ENCODE measurements at places on chromosomes 7 and 10.

- DNase-seq: peak; percentile 45
Measured at GRCh38 chr7:116598278-116598677, 73.4 kb downstream of the CAV1 start.

DNA sequence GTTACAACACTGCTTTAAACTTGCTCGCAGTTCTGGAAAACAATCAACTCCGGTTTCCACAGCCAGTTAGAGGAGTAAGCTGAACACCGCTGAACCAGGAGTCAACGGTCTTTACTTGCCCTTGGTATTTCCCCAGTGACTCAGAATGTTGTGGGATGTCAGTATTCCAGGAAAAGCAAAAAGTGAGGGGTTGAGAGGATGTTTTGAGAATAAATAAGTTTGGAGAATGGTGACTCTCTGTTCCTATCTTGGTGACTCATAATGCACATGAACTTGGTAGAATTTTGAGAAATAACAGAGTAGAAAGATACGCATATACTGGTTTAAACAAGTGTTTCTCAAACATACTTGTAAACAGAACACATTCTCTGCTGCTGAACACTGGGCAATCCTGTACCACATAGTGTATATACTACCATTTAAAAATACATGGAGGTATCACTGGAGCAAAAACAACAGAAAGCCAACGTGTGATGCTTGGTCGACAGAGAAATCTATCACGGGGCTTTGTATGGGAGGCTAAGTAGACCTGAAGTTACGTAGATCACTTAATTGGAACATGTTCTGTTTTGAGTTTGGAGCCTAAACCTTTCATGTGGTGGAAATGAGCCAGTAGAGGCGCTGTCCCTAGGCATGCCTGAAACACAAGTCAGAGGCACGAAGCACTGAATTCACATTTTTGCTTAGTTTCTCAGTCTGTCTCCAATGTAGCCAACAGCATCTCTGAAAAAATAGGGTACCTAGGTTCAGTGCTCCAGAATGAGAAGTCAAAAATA, 534.3 kb downstream of the PARD3 start:
- peak; percentile 77 for DNase-seq

DNA sequence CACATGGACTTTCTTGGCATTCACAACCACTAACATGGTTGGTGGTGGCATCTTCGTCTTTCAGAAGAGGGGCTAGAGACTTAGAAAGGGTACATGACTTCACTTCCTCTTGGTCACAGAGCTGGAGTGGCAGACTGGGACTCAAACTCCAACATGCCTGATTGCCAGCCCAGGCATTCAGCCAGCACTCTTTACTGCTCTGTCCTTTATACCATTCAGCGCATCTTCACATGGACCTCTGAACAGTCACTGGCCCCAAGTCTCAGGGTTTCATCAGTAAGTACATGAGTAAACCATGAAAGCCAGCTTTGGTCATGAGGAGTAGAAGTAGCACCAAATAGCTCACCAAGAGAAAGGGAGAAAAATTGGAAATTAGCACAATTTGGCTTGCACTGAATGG, 148.4 kb upstream of the KLF14 start:
- no peak for DNase-seq

DNA sequence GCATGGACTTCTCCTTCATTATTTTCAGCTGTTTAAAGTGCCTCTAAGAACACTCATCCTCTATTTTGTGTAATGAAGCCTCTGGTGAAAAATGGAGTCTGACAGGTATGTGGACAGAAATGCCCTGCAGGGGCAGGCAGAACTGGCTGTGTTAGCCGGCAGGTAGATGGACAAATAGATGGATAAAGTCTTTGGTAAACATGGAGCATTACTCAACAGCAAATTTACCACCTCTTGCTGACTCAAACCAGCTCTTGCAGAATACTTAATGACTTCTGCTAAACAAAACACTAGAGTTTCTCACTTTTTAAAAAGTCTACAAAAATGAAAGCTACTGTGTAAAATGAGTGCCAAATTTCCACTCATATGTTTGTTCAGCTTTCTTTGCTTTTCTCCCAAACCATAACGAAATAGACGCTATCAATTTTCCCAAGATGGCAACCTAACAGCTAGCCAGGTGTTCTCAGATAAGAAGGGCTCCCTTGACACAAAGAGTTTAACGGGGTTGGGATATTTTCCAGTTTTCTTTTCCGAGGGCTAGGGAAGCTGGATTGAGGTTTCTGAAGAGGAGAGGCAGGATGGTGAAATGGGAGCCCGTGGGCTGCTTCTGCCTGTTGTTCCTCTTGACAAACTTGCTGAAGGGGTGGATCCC, 71.9 kb upstream of the HABP2 start:
- no peak for DNase-seq

GRCh38 chr7:93895859-93896600, 5.5 kb upstream of the TFPI2 start:
- DNase-seq: no peak

- no peak for DNase-seq
Measured at GRCh38 chr10:91713461-91714072, 80.7 kb upstream of the PPP1R3C start.

DNA sequence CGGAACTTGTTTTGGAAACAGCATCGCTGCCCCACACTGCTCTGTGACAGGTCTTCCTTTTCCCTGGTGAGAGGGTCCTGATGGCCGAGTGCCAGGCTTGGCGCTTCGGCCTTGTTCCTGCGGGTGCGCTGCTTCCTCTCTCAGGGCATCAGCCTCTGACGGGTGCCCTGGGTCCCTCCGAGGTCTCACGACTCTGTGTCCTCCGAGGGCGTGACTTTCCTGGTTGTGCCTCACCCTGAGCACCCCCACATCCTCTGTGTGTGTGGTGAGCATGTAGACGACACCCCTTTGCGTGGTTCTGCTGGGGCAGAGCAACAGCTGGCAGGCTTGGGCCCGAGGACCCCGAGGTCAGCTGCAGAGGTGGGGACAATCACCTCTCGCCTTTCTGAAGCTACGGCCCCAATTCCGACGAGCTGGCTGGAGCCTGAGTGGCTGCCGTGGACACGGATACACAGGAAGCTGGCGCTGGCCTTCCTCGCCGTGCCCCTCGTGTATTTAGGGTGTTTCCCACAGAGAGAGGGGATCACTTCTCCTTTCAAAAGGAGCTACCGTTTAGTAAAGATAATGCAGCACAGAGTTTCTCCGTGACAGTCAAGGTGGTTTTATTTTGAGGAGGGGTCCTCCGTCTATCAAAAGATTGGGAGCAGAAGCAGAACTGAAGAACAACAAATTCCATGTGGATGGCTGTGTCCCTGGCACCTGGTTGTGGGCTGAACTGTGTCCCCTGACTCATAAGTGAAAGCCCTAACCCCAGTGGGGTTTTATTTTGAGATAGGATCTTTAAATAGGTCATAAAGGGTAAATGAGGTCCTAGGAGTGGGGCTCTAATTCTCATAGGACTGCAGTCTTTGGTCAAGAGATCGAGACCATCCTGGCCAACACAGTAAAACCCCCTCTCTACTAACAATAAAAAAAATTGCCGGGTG, 36.2 kb upstream of the PITRM1 start:
- DNase-seq: no peak

DNA sequence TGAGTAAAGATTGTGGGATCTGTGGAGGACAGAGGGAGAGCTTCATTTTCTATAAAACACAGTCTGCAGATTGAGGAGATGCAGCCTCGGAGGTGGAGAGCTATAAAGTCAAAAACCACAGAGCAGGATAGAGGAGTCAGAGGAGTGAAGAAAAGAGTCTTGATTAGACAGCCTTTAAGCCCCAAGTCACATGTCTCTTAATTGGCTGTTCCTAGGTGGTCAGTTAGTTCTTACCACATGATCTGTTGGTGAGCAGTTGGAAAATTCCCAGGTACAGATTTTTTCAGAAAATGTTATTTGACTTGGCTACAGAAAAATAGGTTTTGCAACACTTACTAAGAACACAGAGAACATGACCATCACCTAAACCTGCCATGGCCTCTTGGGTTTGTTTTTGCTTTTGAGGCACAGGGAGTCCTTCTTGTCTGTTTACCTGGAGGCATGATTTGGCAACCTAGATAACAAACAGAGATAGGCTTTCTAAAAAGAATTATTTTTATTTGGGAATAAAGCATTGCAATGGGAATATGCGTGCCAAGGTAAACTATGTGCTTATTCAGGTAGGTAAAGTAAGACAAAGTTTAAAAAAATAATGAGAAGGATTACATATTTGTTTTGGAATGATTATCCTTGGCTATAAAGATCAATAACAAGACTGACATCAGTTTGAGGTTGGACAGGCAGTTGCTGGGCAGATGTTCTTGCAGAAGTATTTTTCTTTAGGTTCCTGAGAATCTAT, 604 bp upstream of the CYP3A43 start:
- DNase-seq: no peak

- no peak for DNase-seq
Measured at GRCh38 chr7:50594734-50595485, 29.7 kb upstream of the DDC start.

DNA sequence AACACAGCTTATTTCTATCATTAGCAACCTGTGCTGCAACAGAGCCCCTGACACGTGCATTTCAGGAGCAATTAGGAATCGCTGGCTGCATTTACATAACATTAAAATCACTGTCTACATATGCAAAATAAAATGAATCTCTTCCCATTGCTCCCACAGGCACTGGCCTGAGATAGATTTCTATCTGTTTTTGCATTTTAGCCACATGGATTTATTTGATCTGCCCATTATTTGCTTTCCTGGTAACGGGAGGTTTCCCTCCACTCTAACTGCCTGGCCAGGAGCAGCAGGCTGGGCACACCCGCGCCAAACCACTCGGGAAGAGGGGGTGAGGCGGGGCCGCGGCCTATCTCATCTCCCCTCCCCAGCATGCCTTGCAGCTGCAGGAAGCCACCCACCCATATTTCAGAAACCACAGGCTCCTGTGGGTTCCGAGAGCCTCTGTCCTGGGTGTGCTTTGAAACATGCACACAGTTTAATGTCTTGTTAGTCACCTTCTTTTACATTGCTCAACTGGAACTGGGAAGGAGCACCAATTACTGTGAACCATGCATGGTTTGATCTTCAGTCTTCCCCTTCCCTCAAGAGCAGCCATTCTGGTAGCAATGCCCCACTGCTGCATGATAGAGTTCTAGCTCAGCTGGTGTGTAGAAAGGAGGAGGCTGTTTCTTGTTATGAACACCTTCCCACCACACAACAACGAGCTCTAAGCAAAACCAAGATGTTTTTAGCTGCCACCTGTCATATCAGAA, 37.7 kb upstream of the IKZF1 start:
- no peak for DNase-seq

- DNase-seq: no peak
Measured at GRCh38 chr10:6894405-6894804, 314.3 kb upstream of the PRKCQ start.

DNA sequence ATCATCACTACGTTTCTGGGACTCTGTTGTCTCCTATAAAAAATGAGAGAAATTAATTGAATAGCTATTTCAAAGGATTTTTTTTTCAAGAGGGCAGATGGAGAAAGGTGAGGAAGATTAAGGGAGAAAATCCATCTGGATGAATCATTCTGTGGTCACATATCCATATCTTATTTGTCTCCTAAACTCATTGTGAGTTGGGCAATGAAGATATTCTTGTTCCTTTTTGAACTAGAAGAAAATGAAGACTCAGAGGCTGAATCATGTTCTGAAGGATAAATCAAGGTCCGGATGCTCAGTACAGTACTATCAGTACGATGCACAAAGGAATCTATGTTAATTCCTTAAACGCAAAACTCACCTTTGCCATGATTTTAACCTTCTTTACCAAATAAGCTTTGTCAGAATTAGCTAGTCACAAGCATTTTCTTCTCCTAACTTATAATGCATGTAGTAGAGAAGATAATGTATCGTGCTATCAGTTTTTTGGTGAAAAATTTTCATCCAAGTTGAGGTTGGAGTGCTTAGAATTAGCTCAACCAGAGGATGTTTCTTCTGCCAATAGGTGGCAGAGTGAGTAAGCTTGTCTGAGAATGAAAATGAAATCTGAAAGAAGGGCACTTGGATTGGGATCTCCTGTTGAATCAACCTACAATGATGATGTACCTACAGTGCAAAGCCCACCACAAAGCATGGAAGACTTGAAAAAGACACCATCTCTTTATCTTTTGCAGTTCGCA, 446.9 kb downstream of the KIF20B start:
- DNase-seq: peak; percentile 14

- DNase-seq: no peak
Measured at GRCh38 chr10:64076322-64076940, 555.2 kb downstream of the REEP3 start.

- DNase-seq: no peak
Measured at GRCh38 chr10:7378602-7379403, 32.0 kb downstream of the SFMBT2 start.

GRCh38 chr10:17188644-17189172, 12.8 kb downstream of the TRDMT1 start:
- no peak for DNase-seq

DNA sequence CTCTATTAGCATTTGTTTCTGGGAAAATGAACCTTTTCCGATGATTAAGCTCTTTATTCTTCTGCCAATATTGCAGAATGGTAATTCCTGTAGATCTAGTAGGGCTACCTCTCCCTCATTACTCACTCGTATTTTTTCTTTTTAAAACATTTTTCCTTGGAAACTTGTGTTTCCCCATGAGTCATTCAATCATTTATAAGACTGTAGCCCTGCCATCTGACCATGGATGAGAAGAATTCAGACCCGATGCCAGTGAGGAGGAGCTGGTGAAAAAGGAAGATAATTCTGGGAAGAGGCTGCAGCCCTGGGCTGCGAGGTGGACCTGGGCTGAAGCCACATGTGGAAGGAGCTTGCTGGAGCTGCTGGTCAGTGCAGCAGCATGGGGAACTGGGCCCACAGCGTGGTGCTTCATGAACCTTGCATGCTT, 242.8 kb downstream of the KLF6 start:
- DNase-seq: peak; percentile 57

All from myocyte (in vitro differentiated cells).